ENCODE measurements at places on chromosomes 1 and 21.

DNA sequence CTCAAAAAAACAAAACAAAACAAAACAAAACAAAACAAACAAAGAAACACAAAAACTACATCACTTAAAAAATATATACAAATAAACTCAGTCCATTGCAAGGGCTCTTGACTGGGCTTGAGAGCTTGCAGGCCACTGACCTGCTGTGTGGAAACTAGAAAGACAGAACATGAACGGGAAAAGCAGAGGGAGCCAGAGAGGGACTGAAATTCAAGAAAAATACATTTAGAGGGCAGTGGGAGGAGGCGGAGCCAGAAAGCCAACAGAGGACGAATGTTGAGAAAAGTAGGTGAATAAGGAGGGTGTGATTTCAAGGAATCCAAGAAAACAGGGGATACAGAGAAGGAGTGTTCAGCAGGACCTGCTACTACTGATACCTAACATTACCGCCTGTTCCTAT, 41.4 kb upstream of the PLA2G2C start:
- no peak for DNase-seq

DNA sequence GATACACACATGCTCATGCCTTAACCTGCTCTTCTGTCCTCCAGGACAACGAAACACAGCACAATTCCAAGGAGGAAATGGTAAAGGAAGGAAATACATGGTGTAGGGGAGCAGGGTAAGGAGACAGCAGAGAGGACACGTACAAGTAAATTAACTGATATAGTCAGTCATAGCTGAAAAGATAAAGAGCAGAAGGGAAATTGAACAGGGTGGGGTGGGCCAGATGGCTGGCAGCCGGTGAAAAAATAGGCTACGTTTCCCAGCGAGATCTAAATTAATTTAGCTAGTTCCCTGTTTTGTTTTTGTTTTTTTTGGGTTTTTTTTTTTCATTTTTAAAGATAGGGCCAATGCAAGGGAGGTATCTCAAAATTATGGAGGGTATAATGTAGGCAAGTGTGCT, 109.2 kb downstream of the FAM78B start:
- DNase-seq, result no peak

- no peak for DNase-seq
Measured at GRCh38 chr1:27383039-27383605, at the start of gene CD164L2. TSS of gene CD164L2 (minus strand) at chr1:27383333. CDS start at chr1:27383239, 94 bp downstream.

DNA sequence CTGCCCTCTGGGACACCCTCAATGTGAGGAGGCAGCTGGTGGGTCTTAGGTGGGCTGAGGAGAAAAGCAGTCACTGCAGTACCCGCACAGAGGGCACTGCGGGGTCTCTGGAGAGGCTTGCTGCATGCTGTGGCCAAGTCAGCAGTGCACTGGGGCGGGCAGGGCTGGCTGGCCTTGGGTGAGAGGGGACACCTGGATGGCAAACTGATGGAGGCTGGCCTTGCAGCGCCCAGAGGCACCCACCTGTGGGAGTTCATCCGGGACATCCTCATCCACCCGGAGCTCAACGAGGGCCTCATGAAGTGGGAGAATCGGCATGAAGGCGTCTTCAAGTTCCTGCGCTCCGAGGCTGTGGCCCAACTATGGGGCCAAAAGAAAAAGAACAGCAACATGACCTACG, 3.2 kb downstream of the ELF3 start:
- no peak for DNase-seq

DNA sequence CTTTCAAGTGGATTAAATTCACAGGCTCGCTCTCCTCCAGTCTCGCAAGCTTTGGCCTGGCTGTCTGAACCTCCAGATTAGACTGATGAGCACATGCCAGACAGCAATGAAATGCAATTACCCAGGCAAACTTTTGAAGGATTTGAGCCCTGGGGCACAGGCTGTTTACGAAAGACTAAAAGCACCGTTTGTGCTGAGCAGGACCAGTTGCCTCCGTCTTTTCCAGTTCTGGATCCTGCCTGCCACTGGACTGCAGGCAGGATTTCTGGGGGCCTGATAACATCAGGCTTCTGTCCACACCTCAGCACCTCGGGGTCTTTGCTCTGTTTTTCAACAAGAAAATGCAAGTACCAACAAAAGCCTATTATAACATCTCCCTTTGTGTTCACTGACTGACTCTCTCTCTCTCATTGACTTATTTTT, 145.7 kb downstream of the CLIC6 start:
- DNase-seq, result no peak

DNA sequence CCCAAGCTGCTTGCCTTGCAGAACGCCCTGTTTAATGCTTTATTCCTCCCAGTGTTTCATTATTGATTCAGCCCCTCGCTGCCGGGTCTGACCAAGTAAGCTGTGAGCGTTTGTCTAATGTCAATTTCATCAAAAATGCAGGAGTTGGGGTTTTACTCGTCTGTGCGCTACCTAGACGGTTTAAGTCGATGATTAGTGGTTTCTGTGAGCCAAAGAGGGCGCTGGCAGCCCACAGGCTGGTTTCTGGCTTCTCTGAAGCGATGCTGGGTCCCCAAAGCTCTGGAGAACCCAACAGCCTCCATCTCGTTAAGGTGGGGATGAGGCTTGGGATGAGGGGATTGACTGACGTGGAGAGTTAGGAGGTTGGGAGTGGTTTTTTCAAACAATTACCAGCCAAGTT, 102.9 kb downstream of the SYF2 start:
- no peak for DNase-seq

DNA sequence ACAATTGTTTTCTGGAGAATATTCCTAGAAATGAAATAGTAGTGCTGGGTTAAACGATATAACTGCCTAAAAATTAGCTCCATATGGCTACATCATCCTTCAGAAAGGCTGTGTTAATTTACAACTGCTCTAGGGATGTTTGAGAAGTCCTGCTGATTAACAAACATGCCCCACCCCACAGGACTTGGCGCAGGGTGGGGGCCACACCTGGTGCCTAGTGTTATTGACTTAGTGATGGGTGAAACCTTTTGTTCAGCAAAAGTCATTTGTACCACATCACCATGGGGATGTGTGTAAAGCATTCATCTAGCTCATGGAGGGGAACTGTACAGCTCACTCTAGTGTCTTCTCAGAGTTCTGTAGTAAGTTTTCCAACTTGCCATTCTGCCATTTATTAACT, 492.8 kb downstream of the CAMTA1 start:
- DNase-seq, result peak; percentile 12

GRCh38 chr1:2229911-2230731, 2.0 kb downstream of the SKI start:
- peak; percentile 70 for DNase-seq

- no peak for DNase-seq
Measured at GRCh38 chr1:118928739-118929554, 59.2 kb downstream of the TBX15 start.

DNA sequence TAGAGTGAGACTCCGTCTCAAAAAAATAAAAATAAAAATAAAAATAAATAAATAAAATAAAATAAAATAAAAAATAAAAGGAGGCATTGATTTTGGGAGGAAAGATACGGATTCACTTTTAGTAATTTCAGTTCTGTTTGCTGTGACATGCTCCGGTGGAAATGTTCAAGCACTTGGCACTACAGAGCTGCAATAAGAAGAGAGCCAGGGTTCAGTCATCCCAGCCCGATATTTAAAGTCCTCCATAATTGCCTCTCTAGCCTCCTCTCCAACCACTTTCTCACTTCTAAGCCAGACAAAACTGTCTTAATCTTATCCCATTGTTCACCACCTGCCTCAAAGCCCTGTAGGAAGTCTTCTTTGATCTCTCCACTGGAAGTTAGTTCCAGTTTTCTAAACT, 55.0 kb upstream of the MACF1 start:
- DNase-seq, result no peak

DNA sequence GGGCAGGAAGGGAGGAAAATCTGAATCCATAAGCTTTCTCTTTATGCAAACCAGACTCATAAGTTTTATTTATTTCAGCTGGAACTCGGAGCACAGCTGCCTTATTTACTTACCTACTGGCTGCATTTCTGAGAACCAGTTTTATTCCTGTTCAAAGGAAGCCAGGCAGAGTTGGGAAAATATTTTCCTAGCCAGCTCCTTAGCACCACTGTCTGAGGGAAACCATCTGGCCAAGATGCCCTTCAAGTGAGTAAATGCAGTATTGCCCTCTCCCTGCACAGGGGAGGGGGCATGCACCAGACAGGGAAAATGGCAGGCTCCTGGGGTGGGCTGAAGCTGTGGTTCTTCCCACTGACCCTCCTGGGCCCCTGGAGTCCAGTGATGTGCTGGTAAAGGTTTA, 28.9 kb upstream of the FMOD start:
- DNase-seq, result no peak

- peak; percentile 59 for DNase-seq
Measured at GRCh38 chr21:33976082-33977016, 60.7 kb upstream of the ATP5PO start.

GRCh38 chr1:117605774-117606648, at the start of gene TENT5C:
TSS of gene TENT5C (plus strand) at chr1:117606048. CDS start at chr1:117622869, 16,821 bp downstream.
- peak; percentile 93 for DNase-seq

DNA sequence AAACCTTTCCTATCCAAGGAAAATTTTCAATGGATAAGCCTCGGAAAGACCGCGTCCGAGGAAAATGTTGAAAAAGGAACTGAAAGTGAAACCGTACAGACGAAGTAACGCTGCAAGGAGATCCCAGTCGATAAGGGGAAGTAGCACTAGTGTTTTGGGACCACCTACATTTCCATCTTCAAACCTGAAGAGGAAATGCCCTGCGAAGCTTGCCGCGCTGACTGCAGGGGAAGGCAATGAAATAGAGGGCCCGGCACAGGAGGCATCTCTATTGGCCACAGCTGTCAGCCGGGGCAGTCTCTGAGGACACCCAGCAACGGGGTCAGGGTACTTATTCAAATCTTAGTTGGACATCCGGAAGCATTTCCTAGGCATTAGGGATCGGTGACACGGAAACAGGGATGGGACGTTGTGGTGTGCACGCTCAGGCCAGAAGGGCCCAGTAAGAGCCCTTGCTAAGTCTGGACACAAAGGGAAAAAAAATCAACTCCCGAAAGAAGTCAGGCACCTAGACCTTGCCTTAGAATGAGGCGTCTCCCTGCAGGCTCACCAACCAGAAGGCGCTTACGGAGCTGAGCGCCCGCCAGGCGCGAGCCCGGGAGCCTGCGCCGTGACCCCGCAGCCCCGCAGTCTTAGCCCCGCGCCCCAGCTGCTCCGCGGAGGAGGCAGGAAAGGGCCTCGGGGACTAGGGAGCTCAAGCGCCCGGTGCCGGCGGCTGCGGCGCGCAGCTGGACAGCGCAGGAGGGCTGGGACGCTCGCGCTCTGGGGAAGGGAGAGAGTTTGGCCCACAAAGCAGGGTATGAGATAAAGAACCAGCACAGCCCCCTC, 655 bp downstream of the USF1 start:
- peak; percentile 72 for DNase-seq

- no peak for DNase-seq
Measured at GRCh38 chr1:178484698-178485225, 12.0 kb downstream of the CLEC20A start.

- DNase-seq, result no peak
Measured at GRCh38 chr1:22168412-22168973, 25.6 kb upstream of the WNT4 start.

DNA sequence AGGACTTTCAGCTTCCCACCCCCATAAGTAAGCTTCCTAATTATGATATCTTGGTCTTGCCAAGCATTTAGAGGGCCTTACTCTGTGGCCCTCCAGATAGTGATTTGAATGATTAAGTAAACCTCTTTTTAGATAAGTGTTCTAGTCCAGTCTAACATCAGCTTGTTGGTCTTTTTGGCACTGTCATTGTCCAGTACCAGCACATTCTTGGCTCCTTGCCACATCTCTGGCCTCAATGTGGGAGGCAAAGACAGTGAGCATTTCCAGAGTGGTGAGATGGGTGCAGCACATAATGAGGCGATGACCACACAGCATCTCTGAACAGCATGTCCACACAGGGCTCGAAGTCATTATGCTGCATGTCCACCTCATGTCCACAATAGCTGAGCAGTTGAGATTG, 6.1 kb downstream of the CAPZA1 start:
- no peak for DNase-seq
